ENCODE measurements at places on chromosomes 16 and 17.

DNA sequence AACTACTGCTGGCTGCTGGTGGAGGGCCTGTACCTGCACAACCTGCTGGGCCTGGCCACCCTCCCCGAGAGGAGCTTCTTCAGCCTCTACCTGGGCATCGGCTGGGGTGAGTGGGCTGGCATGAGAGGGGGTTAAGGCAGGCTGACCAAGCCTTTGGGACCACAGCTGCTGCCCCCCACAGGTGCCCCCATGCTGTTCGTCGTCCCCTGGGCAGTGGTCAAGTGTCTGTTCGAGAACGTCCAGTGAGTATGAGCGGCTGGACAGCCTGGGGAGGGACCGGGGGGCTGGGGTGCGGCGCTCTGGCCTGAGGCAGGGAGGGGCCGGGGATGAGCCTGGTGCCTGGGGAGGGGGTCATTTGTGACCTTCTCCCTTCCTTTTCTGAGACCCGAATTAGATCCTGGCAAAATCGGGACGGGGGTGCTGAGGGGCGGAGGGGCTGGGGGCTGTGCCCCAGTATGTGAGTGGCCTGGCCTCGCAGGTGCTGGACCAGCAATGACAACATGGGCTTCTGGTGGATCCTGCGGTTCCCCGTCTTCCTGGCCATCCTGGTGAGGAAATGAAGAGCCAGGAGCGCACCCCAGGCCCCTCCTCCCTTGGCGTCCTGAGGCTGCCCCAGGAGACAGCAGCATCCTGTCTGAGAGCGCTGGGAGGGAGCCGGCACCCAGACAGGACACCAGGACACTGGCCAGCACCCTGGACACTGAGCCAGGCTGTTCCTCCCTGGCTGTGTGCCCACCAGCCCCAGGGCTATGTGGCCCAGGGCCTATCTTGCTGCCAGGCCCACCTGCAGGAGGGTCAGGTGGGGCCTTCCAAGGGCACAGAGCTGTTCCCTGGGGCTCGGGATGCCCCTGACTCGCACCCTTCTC lies 8.0 kb downstream of the GCGR start:
- no peak for DNase-seq

DNA sequence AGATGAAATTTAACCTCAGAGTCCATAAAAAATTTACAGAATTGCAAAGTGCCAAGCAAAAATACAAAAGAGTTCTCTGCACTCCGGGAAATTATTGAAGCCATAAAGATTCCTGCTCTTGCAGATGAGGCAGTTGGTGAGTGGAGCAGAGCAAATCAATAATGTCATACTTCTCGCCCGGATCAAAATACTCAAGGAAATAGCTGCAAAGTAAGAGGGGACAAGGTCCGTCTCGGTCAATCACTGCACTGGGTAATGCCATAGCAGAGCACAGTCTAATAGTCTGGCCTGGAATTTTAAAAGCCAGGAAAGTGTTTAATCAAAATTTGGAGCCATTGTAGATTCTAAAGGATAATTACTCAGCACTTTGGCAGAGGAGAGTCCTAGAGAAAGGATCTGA lies 58.9 kb downstream of the GP2 start:
- no peak for DNase-seq

DNA sequence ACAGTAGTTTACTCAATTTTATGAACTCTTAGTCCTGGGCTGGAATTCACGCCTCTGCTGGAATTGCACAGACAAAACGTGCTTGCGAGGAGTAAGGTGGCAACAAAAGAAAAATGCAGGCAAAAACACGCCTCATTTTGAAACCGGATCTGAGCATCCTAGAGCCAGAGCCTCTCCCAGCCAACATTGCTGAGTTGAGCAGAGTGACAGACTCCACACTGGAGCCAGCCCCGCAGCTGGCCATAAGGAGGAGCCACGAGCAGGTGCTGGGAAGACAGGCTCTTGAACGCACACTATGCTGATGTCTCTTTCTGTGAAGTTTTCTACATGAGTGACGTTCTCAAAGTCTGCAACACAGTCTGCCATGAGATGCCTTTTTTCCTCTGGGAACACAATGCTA lies 14.6 kb upstream of the HSBP1 start:
- no peak for DNase-seq

- no peak for DNase-seq
These were observed 621.0 kb downstream of the WWOX start for GRCh38 chr16:78720416-78720815.

DNA sequence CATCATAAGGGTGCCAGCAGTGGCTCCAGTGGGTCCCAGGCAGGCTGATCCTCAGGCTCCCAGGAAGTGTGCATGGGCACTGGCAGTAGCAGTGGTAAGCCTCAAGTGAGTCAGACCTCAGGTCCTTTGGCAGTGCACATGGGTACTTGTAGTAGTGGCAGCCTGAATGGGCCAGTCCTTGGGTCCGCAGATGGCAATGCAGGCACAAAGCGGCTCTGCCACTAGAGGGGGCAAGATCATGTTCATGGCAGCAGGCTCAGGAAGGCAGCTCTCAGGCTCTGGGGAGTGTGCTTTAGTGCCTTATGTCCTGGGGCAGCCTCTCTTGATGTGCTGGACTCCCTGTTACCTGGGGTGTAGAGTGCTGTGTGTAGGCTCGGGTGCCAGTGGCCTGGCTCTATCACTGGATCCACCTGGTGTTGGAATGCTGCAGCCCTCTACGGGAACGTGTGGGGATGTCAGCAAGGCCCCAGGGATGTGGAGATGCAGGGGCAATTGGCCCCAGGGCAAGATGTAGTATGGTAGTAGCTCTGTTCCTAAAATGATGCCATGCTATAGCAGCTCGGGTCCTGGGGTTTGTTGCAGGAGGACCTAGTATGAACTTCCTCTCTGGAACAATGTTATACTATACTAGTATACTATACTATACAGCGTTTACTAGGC lies 11.0 kb downstream of the ACSM3 start:
- peak; percentile 58 for DNase-seq

DNA sequence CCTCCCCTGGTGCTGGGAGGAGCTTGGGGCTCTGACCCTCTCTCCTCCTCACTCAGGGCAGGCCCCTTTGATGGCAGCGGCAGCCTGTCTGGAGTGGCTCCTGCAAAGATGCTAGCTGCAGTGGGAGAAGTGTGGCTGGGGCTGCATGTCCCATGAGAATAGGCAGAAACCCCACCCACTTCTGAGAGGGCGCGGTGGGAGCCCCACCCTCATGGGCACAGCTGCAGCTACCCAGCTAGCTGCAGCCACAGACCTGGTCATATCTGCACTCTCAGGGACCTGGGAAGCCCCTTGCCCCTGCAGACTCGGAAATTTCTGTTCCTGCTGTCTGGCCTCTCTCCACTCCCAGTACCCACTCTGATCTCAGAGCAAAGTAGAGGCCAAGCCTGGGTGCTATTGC lies 72.2 kb upstream of the BRD7 start:
- no peak for DNase-seq

- DNase-seq = peak; percentile 88
These were observed 8.2 kb upstream of the CSNK1D start for GRCh38 chr17:82281502-82282238.

GRCh38 chr17:71283486-71283885 lies 837.3 kb upstream of the SOX9 start:
- no peak for DNase-seq

- DNase-seq = no peak
These were observed 9.4 kb downstream of the CPNE7 start for GRCh38 chr16:89584768-89585549.

- DNase-seq = peak; percentile 45
These were observed 58.7 kb upstream of the LYRM9 start for GRCh38 chr17:27951872-27952271.

- DNase-seq = no peak
These were observed 309.0 kb upstream of the IRX3 start for GRCh38 chr16:54595621-54596020.

DNA sequence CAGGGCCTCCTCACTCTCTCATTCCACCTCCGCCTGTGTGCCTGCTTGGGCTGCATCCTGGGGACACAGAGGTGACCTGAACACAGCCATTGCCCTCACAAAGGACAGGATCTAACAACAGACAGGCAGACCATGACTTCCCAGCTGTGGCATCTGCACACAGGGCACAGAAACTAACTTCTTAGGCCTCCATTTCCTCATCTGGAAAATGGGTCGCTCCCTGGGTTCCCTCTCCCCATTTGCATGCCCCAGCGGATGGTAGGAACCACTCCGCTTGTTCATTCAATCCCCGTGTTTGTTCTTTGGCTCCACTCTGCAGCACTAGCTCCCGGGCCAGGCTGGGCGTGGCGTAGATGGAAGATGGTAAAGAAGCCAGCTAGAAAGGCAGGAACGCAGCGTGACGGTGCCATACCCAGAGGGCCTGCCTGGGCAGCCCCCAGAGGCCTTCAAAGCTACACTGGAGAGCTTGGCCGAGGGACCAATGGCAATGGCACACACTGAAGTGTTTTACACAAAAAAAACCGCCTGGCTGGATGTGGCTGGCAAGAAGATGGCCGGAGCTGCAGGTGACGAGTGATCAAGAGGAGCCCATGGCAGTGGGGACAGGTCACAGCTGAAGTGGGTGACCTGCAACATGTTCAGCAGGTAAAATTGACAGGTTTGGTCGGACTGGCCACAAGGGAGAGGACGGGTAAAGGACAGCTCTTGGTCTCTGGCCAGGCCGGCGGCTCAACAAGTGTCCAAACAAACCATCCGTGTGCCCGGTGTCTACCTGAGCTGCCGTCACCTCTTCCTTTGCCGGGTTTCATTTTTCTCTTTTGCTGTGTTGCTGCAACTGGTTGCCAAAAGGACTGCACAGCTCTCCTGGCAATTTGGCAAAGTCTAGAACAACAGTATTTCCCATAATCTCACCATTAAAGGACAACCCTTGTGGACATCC lies 66.9 kb downstream of the SOCS1 start:
- no peak for DNase-seq

DNA sequence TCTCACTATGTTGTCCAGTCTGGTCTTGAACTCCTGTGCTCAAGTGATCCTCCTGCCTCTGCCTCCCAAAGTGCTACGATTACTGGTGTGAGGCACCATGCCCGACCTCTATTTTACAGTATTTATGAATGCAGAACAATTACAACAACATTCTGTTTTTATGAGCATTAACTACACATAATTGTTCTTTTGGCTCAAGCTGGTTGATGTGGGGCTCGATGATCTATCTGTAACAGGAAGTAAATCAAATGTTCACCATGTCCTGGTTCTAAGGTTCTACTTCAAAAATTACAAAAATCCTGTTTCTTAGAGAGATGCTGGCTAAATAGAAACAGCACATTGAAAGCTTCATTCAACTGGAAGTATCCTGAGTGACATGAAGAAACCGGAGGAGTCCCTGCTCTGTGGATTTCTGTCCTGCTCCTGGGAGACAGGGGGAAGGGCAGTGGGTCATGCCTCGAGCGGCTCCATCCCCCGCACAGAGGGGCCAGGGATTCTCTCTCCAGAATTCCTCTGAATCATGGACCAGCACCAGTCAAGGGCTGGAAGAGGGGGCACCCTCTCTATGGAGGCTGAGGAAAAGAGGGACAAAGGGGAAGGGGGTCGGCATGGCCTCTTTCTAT lies 31.5 kb downstream of the FA2H start:
- no peak for DNase-seq

Measured in inflammatory macrophage treated with lipopolysaccharide for 4 hours (primary cell).